ENCODE measurements at places on chromosomes 2 and 18.

- DNase-seq: no peak
Measured at GRCh38 chr18:2895391-2895790, 48.6 kb downstream of the EMILIN2 start.

DNA sequence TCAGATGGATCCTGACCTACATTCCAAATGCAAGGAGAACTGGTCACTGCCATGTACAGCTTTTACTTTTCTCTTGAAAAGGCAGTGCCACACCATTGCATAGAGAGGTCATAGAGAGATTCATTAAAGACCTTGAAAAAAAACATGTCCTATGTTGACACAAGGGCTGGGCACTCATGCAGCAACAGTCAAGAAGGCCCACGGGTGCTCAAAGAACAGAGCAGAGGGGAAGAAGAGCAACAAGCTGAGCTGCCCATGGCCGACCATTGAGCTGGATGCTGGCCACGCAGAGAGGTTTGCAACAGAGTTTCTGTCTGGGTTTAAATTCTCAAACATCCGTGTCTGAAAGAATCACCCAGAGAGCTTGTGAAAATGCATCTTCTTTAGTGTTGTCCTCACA, 99.1 kb downstream of the ADD2 start:
- DNase-seq: no peak

- no peak for DNase-seq
Measured at GRCh38 chr18:5430131-5430530, 113.7 kb downstream of the EPB41L3 start.

DNA sequence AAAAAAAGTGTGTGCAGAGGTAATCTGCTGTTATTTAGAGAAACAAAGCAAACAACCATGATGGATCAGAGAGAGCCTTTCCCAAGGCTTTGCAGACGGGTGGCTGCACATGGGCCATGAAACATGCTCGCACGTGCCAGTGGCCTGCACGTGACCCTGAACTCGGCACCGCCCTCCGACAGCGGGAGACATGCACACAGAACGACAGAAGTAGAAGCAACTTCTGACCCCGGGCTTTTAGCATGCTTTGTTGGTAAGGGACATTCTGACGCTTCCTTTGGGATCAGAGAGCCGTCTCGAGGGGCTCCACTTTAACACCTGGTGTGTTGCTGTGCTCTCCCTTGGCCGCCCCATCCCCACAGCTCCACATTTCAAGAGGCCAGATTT, 112.5 kb downstream of the KCNF1 start:
- DNase-seq: peak; percentile 34

GRCh38 chr2:60465736-60466135, 87.7 kb downstream of the BCL11A start:
- no peak for DNase-seq

GRCh38 chr2:234463626-234464290, 33.1 kb downstream of the ARL4C start:
- DNase-seq: no peak

- DNase-seq: no peak
Measured at GRCh38 chr2:239951825-239952224, 73.3 kb downstream of the NDUFA10 start.

- DNase-seq: no peak
Measured at GRCh38 chr2:41907141-41907540, 140.7 kb upstream of the PKDCC start.

DNA sequence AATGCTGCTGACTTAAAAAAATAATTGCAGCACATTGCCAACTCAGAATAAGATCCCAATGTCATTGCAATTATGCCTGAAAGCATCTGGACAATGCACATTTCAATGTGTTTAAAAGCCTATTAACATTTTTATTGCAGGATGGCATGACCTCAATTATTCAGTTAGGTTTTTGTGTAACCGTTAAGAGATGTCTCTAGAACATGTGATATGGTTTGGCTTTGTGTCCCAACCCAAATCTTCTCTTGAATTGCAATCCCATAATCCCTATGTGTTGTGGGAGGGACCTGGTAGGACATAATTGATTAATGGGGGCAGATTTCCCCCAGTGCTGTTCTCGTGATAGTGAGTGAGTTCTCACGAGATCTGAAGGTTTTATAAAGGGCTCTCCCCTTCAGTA, 43.2 kb upstream of the ZC3H15 start:
- no peak for DNase-seq

DNA sequence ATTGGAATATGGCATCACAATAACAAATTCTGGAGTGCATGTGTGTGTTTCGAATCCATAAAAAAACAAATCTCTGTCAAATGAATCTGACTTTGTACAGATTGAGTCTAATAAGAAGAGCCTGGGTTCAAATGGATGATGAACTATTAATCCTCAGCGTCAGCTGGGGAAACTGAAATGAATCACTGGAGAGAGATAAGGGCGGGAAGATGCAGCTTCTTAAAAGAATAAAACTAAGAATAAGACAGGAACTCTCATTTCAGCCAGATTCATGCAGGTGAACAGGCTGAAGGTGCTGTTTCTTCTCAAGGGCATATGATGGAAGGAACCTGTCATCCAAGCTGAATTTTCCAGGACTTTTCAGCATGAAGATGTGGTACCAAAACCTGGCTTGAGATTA, 202.6 kb upstream of the TRIB2 start:
- DNase-seq: no peak

DNA sequence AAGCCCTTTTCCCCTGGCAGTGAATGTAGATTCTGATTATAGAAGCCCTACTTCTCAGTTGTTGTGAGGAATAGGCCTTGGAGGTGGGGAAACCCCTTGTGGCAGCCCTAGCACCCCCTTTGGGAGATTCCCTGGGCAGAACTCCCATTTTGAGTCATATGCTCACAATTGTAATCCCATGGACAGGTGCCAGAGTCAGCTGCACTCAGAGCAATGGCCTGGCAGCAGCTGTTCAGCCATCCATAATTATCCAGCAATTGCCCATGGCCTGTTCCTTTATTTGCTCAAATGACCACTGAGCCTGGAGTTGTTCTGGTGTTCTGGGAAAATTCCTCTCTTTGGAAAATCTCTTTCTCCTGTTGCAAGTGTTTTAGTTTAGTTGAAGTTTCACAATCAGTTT, 71.7 kb downstream of the PTRHD1 start:
- DNase-seq: peak; percentile 84

GRCh38 chr18:42477267-42477666, 522.2 kb downstream of the PIK3C3 start:
- no peak for DNase-seq

DNA sequence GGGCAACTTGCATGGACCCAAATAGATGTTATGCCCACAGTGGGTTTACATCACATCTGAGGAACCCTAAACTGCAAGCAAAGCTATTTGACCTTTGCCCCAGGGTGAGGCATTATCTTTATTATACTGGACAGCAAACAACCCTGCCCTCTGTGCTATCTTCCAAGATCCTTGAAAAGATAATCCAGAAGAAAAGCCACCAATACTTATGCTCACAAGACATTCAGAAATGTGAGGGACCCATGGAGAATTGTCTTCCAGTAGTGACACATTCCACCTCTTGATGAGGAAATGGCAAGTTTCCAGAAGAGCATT, 53.0 kb upstream of the NDUFV2 start:
- no peak for DNase-seq

DNA sequence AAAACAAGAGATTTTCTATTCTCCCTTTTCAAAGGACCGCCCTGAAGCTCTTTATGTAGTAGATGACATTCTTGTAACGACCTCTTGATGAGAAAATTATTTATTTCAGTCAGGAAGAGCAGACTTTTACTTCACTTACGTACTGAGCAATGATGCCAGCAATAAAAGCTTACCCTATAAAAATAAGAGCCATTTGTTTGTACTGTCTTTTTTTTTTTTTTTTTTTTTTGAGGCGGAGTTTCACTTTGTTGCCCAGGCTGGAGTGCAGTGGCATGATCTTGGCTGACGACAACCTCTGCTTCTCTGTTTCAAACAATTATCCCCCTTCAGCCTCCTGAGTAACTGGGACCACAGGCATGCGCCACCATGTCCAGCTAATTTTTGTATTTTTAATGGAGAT, 39.2 kb downstream of the CRIM1 start:
- DNase-seq: no peak

- no peak for DNase-seq
Measured at GRCh38 chr2:159071190-159071915, 102.9 kb downstream of the TANC1 start.

DNA sequence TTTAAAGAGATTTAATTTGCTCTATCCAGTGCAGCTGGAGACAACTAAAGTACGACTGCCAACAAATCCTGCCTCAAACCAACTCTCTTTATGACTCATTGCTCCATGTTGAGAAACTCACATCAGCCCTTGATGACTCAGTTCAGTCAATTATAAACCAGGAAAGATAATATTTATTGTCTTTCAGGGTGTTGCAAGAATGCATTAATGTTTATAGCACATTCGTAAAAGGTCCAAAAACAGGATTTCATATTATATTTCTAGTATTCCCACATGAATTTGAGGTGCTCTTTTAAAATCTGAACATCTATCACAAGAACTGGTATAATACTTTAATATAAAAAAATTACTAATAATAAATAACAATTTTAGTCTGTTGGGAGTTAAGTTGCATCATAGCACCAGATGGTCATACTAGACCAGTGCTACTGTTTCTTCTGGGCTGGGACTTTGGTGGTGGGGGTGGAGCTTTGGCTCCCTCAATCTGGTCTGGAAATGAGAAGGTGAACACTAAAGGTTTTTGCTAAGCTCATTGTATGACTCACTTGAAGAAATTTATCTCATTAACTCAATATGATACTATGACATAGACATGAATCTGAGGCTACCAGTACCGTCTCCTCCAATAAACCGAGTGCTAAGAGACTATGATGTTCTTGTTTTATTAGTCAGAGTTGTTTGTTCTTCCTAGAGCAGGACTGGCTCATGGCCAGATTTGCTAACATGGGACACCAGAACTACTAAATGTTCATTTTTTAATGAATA, 26.6 kb upstream of the MAP3K20 start:
- DNase-seq: no peak

GRCh38 chr2:43759195-43759594, 14.6 kb upstream of the DYNC2LI1 start:
- DNase-seq: no peak
